ENCODE measurements at places on chromosomes 12 and 14.

DNA sequence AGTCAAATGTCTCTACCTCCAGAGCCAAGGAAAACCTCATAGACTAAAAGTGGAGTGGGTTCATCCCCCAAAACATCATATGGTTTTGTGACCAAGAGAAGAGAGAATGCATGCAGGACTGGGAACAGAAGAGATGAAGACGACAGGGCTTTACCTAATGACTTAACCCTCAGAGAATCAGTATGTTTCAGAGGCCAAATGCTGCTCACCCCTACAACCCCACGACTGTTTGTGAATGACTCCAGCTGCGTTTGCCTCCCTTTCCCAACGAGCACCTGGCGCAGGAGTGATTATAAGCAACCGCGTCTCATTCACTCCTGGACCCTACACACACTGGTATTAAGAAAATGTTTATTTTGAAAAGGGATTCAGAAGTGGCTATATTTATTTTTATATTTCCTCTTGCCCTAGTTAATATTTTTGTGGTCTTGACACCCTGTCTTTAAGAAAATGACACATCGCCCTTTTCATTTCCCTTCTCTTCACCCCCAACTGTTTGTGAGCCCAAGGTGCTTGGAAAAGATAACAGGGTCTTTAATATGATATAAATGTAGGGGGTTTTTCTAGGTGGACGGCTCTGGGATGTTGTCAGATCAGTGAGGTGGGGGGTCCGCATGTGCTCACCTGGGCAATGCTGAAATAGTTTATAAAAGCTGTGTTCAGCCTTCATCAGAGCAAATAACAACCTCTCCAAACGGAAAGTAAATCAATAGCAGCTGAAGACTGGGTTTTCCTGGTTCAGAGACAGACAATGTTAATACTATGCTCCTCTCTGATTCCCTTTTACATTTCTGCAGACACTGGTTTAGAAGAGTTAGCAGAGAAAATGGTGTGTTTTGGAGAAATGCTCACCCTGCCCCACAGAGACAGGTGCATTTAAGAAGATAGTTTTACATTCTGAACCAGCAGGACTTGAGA, 77.7 kb downstream of the SLC15A4 start:
- no peak for DNase-seq

DNA sequence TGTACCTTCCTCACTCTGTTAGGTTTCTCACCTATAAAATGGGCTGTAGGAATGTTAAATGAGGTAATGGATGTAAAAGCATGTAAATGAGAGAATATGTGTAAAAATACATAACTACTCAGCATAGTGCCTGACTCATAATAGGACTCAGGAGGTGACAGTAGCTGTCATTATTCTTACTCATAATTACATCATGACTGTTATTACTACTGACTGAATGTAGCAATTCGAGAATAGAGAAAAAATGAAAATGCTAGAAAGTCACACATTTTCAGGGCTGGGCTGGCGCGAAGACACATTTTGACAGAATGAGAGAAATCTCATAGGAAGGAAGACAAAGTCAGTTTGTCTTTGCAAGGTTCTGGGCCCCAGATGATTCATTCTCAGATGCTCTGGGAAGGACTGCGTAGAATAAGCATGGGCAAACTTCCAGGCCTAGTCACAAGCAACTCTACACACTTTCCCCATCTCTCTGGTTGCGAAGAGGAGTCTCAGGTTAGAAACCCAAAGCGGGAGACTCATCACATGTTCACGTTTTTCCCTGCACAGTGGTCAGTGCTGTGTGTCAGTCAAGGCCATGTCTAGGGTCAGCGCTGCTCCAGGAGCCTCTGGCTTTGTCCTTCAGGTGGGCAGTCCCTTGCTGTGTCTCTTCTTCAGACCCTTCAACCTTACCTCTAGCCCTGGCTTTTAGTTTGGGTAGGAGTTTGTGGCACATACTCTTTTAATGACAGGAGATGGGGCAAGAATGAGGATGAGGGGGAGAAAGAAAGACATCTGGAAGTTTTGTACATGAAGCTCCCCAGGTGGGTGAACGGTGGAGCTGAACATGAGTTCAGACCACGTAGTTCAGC, 8.4 kb downstream of the GPRC5A start:
- no peak for DNase-seq

DNA sequence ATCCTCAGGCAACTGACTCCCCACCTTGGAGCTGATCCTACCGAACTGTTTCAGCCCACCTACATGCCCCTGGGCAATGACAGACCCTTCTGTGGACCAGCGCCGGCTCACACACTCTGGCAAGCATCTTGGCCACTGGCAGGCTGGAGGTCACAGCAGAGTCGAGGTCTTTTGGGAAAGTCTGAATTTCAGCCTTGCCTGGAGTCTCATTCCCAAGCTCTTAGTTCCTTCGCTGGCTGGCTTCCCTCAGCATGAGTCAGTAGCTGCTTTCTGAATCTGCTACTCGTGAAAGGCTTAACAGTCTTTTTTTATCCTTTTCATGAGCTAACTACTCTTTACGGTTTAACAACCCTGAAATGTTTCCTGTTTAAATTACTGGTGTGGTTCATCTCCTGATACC, 44.5 kb downstream of the ASCL4 start:
- DNase-seq = no peak

DNA sequence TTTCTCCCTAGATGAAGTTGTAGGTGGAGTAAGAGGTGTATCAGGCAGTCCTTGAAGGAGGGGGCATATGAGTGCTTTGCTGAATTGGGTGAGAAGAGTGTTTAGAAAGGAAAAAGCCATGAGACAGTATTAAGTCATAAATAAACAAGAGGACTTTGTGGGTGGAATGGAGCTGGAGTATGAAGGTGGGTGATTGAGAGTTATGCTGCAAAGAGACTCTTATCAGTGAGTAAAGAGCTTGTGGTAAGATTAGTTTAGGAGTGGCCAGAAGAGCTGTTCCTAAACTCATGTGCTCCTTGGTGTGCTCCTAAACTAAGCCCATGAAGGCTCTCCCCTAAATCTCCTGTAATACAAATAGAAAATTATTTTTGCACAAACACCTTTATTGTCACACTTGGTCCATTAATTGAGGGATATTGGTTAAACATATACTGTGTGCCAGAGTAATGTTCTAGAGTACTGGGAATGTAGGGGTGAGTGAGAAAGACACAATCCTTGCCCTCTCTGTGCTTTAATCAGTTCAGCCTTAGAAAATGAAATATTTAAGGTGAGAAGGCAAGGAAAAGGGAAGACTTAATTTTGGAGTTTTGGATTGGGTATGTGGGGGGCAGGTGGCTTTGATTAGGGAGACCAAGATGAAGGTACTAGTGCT, 9.8 kb downstream of the CHPT1 start:
- DNase-seq = no peak

- DNase-seq = no peak
Measured at GRCh38 chr12:55446326-55446725, 2.5 kb downstream of the OR6C2 start.

DNA sequence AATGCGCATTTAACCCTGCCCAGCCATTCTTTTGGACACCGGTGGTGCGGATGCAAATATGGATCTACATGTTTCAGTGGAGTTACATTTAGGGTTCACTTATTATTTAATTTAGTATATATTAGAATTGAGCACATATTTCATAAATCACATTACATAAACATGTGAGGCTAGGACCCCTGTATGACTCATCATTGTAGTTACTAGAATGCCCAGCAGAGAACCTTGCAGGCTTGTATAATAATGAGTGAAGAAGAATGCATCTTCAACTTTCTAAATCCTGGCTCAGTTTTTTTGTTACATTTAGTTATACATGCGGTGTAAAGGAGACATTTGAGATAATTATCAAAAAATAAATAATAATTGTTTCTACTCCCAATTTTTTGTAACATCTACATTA, 369.0 kb downstream of the ATP23 start:
- no peak for DNase-seq

- no peak for DNase-seq
Measured at GRCh38 chr12:111424793-111425251, 19.1 kb downstream of the SH2B3 start.

- DNase-seq = no peak
Measured at GRCh38 chr14:100145682-100146464, 13.6 kb downstream of the DEGS2 start.

DNA sequence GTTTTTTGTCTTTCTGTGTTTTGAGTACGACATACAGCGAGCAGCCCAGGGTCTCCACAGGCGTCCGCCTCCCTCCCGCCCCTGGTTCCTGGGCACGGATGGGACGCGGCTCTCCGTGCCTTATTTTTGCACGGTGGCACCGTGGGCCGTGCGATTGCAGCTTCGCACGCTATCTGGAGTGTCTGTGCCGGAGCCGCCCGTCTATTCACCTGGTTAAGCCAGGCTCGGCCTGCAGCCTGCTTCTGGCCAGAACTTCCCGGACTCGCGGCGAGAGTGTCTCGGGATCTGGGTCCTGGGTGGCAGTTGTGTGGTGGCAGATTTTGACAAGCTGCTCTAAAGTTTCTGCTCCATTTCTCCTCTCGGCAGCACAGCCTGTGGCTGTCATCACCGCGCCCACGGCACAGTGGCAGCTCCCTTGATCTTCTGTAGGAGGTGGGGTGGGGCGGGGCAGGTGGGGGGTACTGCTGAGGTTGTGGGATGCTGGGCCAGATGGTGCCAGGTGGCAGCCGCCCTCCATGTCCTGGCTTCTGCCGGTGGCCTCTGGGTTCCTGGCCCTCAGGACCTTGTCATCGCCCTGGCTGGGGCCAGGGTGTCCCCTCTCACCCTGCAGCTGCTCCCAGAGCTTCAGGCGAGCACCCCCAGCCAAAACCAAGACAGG, 2.9 kb downstream of the MMP17 start:
- DNase-seq = peak; percentile 46

DNA sequence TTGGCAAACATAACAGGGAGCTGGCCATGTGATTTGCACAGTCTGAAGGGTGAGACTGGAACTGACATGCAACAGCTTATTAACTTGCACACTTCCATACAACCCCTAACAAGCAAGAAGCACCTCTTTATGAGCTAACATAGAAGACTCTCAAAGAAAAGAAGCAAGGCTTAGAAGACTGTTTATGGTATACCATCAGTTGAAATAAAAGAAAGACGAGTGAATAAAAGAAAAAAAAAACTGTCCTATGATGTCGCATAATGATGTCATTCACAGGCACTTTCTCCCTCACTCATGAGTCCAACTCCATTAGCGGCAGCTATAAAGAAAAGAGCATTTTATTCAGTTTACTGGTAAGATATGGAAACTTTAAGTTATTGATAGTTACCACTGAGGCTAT, 3.3 kb upstream of the MDM1 start:
- DNase-seq = no peak

DNA sequence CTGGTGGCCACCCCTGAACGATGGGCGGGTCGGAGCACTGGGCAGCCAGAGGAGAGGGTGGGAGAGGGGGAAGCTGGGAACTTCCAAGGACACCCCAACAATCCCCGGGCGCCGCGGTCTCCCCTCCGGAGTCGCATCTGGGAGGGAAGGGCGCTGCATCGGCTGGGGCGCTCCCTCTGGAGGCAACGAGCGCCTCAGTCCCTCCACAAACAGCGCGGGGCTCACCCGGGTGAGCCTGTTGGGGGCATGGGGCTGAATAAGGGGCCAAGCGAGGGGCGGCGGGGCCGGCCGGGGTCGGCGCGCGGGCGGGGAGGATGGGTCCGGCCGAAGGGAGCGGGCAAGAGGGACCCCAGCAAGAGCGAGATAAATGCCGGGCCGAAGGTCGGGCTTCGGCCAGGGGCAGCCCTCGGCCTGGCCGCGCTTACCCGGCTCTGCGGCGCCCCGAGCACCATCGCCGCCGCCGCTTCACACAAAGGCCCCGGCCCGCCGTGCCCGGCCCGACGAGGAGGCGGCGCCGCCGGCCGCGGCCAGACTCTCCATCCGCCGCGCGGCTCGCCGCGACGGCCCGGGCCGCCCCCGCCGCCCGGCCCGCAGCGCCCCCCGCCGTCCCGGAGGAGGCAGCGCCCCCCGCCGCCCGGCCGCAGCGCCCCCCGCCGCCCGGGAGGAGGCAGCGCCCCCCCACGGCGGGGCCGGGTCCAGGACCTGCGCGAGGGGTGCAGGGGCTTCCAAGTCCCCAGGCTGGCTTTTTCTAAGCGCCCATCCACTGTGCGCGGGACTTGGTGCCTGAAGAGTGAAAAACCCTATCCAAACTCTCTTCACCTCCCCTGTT, at the start of gene ZBTB39:
Gene ZBTB39 (minus strand): TSS at position 567 of the 829 bp plus-strand sequence. CDS start 1,629 bp downstream, outside the sequence.
- no peak for DNase-seq

DNA sequence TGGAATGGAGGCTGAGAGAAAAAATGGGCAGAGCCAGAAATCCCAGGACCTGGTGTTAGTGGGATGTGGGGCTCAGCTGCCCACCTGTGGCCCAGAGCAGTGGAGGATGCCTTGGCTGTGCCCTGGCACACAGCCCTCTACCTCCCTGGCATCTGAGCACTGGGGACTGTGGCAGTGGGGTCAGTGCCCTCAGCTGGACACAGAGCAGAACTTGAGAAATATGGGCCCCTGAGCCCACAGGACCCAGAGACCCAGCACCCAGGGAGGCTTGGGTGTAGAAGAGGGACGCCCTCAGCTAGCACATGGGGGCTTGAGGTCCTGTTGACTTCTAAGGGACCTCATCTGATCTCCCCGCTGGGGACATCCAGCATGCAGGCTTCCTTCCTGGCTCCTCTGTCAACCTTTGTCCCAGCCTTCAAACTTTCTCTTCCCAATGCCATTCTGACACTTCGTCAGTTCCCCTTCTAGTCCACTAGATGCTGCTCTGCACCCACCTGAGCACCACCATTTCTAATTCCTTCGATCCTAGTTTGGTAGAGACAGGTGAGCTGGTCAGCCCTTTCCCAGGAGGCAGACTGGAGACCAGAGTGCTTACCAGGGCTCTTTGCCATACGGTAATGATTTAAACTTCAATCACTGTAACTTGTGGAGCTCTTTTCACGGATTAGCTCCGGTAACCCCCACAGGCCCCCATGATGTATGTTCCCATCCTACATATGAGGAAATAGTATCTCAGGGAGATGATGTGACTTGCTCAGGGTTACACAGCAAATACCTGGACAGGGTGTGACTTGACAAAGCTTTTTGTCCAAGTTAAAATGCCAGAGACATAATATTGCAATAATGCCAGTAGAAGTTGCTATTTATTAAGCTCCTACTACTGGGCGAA, 143.7 kb downstream of the ASCL4 start:
- DNase-seq = no peak

- no peak for DNase-seq
Measured at GRCh38 chr12:133203344-133204263, 22.3 kb downstream of the ZNF268 start.

DNA sequence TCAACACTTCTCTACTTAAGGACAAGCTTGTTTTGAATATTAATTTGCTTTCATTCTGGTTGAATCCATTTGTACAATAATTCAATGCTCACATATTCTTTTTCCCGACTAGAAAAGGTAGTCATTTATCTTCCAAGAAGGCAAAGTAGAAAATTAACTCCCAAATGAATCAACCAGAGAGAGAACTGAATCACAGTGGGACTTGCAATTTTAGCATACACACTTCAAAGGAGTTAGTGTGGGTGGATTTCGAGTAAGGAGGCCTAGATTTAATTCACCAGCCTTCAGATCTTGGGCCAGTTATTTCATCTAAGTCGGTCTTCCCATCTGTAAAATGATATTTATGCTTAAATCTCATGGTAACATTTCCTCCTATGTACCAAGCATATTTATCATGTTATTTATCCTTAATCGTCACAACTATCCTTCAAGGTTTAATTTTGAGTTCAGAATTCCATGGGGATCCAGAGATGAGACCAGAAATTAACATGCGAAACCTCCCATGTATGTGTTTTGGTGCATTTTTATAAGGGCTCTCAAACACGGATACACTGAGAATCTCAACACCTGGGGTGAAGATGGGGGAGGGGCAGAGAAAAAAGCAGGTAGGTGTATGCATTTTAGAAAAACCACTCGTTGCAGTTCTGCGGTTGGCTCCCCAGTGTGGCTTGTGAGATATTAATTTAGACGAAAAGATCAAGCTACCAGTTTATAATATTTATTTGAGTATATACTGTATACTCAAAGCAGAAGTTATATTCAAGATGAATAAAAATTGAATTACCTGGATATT, 38.9 kb upstream of the IL22 start:
- DNase-seq = no peak

- no peak for DNase-seq
Measured at GRCh38 chr12:89475203-89475990, 49.2 kb downstream of the GALNT4 start.

All from NCI-H187 (cell line).